ENCODE measurements at places on chromosomes 5 and 9. TPM values are rescaled to one million over a fixed set of nuclear protein-coding genes. Genes with fewer than 3 reads are reported as not detected.

The CCDC112 gene
- total RNA-seq, result 3.2 TPM

The OGN gene
- under 0.01 TPM for total RNA-seq

The FBXL7 gene
- 7.3 TPM for total RNA-seq

The SLC46A2 gene
- not detected for total RNA-seq

The TLE4 gene
- total RNA-seq, result 16.4 TPM

The OLFML2A gene
- 14.1 TPM for total RNA-seq

The FAM151B gene
- 2.9 TPM for total RNA-seq

The C9orf153 gene
- not detected for total RNA-seq

The SLC45A2 gene
- total RNA-seq, result not detected

The ZNF483 gene
- total RNA-seq, result 1.4 TPM

The DIRAS2 gene
- 0.18 TPM for total RNA-seq

The SOHLH1 gene
- not detected for total RNA-seq

All from myometrial cell (primary cell).